Lower lobe of right lung (tissue), 2 donors: ENCODE measurements at places on chromosomes 1 and 21. TPM values are rescaled to one million over a fixed set of nuclear protein-coding genes. Genes with fewer than 3 reads are reported as not detected.

- no peak for DNase-seq
Observed at GRCh38 chr1:3557366-3557765, 53.9 kb downstream of the MEGF6 start.

GRCh38 chr1:41448821-41449220 lies 35.7 kb downstream of the EDN2 start:
- DNase-seq = no peak

Gene RAB7B
- total RNA-seq = 9.1 TPM

GRCh38 chr1:228286505-228287417 lies 78.9 kb downstream of the OBSCN start:
- DNase-seq = peak; percentile 38

DNA sequence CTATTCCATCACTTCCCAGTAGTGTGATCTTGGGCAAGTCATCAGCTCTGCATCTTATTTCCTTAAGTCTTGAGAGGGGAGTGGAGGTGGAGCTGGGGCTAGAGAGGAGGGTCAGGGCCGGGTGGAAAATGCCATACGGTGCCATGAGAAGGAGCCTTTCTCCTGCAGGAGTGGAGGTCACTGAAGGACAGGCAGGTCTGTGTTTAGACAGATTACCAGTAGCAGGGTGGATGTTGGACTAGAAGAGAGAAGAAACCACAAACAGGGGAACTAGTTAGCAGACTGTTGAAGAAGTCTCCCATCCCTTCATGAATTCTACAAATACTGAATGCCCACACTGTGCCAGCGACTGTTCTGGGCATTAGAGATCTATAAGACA lies 13.9 kb upstream of the CPT2 start:
- DNase-seq = no peak

DNA sequence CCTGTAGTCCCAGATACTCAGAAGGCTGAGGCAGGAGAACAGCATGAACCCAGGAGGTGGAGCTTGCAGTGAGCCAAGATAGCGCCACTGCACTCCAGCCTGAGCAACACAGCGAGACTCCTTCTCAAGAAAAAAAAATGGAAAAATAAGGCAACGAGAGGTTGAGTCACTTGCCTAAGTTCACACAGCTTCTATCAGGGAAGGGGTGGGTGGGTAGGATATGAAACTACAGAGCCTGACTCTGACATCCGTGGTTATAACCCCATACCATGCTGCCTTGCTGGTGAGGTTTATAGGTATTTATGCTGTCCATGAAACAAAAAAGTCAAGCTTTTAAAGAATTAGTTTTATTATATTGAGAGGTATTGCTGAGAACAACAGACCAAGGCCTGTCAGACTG lies 61.5 kb upstream of the RAB4A start:
- DNase-seq = no peak

Gene S100A9
- 911 TPM for total RNA-seq

DNA sequence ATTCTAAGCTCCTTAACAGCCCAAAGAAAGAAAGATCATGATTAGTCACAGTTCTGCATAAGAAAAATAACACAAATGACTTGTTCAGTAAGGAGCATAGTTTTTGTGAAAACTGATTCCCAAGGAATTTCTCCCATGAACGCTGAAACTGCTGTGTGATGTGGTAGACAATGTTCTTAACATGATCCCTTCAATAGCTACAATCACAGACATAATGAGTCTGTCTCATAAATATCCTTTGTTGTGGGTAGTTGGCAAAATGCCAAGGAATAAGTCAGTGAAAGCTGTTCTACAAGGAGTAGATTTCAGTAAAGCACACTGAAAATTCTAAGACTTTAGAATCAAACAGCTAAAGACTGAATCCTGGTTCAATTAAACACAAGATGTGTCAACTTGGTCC lies 404.8 kb downstream of the HLX start:
- DNase-seq = no peak

DNA sequence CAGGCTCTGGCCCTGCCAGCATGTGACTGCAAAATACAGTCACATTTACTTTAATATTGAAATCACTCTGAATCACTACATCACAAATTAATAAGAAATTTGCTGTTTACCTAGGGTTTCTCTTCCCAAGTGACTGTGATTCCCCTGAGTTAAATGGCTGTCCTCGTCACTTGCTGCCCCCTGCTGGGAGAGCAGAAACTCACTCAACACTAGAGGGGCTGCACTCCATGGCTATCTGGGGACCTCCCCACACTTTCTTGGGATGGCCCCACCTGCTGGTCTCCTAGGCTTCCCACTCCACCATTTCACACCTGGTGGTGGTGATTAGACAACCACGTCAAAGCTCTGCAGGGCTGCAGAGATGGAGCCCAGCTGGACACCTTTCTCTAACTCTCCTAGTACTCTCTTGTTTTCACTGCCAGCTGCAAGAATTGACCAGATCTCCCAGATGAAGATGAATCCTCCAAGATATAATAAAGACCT lies 63.4 kb downstream of the CD2 start:
- peak; percentile 57 for DNase-seq

DNA sequence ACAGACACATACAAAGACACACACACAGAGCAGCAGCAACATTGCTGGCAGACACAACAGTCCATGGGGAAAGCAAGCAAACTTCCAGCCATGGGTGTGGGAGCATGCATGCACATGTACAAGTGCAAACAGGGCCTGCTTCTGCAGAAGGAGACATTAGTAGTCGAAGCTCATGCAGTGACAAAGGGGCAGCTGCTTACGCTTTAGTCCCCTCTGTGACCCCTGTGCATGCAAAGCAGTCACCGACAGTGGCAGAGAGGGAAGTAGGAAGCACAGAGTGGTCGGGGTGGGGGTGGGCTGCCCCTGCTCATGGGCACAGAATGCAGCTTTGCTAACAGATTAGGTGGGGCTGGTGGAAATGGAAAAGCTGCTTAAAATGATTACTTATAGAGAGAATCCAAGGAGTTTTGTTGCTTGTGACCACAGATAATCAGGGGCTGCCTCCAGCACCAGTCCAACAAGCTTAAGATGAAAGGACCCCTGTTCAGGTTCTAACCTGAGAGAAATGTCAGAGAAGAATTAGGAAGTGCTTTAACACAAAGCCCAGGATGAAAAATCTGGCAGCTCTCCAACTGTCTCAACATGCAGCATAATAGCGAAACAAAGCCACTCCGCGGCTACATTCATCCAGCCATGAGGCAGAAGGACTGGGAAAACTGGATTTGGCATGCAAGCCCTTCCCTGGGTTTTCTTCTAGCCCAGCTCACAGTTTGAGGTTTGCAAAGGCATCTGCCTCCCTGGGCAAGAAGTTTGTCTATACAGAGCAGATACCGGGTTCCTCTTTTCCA lies 378.9 kb downstream of the KCNH1 start:
- DNase-seq = no peak

DNA sequence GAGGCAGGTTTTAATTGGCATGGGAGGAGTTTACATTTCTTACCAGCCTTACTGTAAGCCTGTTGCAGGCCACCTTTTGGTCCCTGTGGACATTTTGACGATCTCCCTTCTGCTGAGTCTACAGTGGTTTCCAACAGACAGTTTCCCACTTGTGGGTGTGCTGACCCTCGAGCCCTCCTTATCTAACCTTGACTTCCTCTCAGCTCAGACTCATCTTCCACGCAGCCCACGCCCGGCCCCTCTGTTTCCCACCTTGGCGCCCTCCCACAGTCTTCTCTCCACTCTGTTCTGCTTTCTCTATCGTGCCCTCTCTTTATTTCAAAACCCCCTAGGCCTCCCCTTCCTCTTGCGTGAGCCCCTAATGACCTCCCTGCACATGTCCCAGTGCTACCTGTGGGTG lies 6.1 kb upstream of the ARL8A start:
- DNase-seq = no peak

DNA sequence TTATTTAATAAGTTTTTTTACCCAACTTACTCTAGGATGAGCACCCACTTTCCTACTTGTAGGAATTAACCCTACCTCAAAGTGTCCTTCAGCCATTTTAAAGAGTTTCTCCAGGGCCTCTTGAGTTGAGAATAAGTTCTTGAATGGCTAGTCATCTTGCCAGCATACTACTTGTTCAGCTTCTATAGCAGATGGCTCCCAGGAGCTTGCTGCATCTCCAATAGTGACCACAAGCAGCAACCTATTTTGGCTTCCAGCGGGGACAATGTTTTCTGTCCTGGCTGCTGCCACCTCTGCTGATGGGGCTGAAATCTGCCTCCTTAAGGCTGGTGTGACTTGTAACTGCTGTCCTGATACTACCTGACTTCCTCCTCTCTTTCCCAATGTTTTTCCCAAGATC lies 20.8 kb upstream of the PIK3R3 start:
- no peak for DNase-seq

DNA sequence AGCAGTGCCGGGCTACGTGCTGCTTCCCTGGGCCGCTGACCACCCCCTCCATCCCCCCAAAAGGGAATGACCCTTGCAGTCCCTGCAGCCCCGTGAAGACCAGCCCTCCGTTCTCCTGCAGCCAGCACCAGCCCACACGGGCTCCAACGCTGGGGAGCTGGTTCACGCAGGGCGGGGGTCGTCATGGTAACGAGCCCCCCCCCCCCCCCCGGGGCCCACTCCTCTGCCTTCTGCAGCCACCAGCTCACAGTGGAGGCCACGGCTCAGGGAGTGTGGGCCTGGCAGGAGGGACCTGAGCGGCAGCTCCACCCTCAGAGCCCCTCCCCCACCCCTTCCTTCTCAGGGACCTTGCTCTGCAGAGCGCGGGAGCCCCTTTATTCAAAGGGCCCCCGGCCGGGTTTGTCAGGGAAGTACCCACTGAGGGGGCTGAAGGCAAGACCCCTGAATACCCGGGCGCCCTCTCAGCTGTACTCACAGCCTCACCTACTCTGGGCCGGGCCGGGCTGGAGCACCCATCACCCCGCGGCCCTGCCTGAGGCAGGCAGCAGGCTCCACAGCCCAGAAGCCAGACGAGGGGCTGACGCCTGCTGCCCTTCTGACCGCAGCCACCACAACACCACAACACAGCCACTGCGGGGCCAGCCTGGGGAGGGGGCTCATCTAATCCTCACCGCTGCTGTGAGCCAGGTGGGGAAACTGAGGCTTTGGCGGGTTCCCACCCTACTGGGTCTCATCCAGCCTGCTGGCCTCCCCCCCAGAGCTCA lies 12.6 kb downstream of the MEGF6 start:
- no peak for DNase-seq

DNA sequence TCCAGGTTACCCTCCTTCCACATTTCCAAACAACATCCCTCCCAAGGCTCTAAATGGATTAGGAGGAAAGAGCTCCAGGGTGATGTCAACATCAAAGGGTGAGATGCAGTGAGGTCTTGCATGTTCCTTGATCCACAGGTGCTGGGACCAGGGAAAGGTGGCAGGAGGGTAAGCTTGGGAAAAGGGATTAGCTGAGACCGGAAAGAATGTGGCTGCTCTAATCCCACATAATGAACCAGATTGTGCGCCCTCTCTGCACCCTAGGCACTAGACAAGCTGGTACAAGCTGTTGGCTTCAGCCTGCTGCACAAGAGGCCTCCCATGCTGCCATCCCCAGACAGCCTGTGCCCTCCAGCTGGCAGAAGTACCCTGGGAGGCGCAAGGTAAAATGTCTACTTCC lies 34.9 kb downstream of the PLXNA2 start:
- no peak for DNase-seq
